CD4-positive, alpha-beta T cell treated with Interleukin-1 beta for 1 hour (primary cell): ENCODE measurements at places on chromosomes 4 and X.

DNA sequence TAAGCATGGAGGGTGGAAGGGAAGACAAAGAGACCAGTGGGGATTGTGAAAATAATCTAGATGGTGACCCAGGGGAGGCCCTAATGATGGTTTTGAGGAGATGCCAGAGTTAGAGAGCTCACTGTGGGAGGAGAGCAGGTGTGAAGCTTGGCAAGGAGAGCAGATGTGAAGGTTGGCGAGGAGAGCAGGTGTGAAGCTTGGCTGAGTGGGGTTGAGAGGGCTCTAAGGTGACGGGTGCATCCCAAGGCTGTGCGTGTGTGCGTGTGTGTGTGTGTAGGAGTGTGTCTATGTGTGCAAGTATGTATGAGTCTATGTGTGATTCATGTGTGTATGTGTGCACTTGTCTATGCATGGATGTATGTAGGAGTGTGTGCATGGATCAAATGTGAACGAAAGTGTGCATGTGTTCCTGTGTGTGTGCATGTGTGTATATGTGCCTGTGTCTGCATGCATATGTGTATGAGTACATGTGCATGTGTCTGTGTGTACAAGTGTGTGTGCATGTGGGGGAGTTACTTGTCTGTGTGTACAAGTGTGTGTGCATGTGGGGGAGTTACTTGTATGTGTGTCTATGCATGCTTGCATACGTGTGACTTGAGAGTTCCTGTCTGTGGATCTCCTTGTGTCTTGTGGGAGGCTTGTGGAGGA is 72.0 kb downstream of the EVC start:
- DNase-seq, result no peak

DNA sequence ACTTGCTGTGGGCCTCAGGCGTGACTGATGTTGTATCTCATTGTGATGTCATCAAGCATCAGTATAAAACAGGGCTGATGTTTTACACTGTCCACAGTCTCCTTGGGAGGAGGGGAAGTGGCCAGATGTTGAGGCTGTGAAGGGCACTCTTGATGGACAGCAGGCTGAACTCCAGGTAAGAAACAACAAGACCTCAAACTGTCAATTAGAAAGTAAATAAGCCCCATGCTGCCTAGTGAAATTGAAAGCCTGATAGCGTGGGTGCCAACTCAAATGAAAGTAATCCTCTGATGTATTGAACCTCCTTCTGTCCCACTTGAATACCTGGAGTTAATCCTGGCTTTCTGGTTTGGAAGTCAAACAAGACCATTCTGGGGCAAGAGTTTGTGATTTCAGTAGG is 19.7 kb downstream of the VSIG1 start:
- no peak for DNase-seq

DNA sequence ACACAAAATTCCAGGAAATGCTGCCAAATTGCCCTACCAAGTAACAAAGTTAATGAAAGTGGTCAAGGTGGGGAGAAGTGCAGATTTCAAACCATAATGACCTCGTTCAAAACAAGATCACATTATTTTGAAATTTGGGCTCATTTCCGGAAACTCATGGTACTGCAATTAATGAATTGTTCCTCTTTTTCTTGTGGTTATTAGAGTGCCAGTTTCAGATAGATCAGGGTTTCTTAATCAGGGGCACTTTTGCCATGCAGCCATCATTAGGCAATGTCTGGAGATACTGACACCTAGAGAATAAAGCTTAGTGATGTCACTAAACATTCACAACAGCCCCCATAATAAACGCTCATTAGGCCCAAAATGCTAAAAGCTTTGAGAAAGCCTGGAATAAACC is 381.5 kb upstream of the GALNT7 start:
- DNase-seq, result peak; percentile 7

DNA sequence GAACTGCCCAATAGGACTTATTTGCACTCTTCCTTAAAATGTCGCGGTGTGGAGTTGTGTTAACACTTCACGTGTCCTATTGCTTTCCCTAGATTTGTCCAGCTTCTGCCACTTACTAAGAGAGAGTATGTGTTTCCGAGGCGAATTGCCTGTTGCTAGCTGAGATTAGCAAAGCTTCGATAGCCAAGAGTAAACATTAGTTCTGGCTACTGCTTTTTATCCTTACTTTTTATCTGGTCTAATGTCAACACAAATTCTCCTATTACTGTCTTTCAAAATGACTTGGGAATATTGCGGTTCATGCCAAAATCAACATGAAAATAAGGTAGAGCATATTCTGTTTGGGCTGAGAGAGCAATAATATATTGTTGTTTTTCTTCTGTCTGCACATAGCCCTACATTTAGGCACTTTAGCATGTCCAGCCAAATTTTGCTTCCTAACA is 90.4 kb upstream of the VEGFC start:
- no peak for DNase-seq

DNA sequence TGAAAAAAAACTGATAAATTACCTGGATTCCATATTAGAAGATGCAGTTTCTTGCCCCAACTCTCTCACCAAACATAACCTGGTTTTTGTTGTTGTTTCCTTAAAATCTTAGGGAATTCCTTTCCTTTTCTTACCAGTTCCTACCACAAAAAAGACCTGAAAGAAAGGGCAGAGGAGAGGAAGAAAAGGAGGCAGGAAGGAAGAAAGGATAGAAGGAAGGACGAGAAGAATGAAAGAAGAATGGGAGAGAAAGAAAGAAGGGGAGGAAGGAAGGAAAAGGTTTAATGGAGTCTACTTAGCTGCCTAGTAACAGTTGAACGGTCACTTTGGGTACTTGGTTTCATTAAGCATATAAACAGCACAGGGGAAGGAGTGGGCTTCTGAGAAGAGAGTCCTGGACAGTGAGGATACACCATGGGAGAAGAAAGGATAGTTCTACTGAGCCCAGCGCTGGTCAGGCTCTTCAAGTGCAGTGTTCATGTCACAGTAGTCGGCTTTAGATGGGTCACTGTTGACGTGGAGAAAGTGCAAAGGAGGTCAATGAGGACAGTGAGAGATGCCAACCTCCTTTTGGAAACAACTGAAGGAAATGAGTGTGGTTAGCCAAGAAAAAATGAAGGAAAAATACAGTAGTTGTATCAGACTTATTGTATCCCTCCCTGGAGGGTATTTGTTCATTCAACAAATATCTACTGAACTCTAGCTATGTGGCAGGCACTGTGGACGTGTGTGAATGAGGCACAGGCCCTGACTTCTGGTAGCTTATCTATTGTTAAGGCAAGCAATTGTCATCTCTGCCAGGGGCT is 1.1 kb upstream of the CHIC2 start:
- no peak for DNase-seq

GRCh38 chr4:177681902-177682301 is 239.7 kb upstream of the AGA start:
- no peak for DNase-seq

GRCh38 chrX:140298960-140299825 is 205.7 kb downstream of the SOX3 start:
- DNase-seq, result no peak

DNA sequence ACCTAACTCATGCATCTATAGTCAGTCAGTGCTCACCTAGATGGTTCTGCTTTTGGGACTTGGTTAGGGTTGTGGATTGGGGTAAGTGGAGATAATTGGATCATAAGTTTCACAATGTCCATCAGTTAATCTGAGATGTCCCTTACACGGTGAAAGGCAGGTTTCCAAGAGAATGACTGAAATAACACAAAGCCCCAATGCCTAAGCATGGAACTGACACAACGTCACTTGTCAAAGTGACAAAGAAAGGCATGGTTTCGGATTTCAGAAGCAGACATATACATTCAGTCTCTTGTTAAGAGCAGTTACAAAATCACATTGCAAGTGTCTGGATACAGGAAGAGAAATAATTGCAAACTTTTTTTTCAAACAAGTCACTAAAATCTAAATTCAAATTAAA is 1456.9 kb downstream of the TECRL start:
- no peak for DNase-seq

GRCh38 chrX:120739300-120739699 is 109.4 kb upstream of the C1GALT1C1 start:
- no peak for DNase-seq

GRCh38 chr4:5084911-5085475 is 33.7 kb downstream of the STK32B start:
- no peak for DNase-seq

DNA sequence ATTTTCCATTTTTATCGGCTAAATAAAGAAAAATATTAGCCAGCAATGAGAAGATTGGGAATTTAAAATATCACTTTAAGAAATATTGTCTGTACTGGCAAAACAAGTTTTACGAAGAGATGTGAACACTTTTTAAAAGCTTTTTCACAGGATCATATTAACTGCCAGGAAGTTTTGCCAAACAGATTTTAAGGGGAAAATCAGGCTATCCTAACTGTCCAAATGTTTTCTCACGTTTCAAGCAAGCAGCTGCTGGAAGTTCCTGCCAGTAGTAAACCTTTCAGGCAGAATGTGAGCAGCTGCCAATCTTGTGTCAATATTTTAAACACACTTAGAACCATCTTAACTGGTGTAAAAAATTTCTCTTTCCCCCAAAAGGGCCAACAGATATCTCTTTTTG is 101.1 kb downstream of the ADGRL3 start:
- DNase-seq, result no peak

DNA sequence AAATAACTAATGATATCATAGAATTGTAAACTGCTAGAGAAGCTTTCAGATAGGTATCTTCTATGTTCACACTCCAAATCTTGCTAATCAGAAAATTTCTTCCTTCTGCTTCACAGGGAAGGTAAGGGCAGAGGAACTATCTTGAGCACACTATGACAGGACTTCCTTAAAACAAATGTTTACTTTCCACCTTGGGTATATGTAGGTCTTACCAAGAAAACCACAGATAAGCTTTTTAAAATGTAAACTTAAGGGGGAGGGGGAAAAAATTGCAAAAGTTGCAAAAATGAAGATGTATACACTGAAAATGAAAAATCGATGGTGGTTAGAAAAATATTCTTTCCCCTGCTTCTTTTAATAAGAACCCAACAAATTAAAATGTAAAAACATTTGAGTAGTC is 30.9 kb downstream of the YTHDC1 start:
- no peak for DNase-seq

DNA sequence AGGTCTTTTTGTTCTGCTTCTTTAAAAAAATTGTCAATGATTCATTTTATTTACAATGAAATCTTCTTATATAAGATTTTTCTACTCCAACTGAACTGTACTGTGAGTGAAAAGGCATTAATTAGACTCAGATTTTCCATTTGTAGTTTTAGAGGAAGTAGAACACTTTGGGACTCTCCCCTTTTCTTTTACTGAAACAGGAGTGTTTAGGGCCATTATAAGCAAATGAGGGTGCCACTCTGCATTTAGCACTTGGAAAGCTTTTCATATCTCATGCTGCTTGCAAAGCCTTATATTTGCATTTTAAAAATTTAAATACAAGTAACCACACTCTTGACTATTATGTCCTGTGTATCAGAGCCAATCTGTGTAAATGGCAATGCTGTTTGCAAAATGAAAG is 584.3 kb downstream of the KLHL13 start:
- no peak for DNase-seq

GRCh38 chr4:3432381-3432790 is 9.4 kb upstream of the HGFAC start:
- no peak for DNase-seq

DNA sequence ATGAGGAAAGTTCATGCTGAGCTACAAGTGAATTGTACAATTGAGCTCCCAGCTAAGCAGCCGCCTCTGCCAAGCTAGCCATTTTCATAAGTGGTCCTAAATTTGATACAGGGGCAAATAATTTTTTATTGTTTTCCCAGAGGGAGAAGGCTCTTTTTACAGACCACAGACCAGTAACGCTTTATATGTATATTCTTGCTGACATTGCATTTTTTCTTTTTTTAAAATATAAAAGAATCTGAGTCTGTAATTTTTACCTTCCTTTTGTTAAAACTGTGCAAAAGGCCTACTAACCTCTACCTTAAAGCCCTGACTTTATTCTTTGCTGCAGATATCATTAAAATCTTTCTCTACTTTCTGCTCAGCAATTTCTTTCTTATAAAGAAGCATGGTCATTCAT is 501.2 kb upstream of the INTU start:
- no peak for DNase-seq

DNA sequence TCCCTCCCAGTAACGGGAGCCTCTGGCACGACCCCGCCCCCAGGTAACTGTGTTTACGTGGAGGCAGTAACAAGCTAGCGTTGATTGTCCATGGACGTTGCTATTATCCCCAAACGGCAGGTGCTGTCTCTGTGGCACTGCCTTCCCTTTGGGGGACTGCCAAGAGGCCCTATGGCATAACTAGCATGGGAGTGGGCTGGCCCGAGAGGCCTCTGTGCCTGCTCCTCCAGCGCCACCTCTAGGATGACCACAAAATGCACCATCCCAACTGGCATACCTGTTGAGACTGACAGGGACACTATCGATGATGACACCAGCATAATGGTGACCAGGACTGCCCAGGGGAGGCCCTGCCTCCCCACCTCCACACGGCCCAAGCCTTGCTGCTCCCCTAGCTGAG is 1.5 kb downstream of the SRPK3 start:
- DNase-seq, result no peak

DNA sequence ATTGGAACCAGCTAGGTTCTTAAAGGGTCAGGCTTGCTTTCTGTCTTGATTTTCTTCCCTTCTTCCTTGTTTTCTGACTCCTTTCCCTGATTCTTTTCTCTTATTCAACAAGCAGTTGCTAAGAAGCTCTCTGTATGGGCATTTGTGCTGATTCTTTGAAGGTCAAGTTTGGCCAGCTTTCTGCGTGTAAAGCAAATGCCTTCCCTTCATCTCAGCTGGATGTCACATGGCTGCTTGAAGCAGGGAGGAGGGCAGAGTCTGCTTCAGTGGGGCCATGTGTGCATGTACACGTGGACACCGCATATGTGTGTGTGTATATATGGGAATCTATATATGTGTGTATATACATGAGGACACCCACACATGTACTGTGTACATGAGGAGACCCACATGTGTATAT is 139.9 kb upstream of the ATP6AP2 start:
- no peak for DNase-seq

GRCh38 chr4:33649471-33649870 is 2594.8 kb downstream of the ARAP2 start:
- no peak for DNase-seq

DNA sequence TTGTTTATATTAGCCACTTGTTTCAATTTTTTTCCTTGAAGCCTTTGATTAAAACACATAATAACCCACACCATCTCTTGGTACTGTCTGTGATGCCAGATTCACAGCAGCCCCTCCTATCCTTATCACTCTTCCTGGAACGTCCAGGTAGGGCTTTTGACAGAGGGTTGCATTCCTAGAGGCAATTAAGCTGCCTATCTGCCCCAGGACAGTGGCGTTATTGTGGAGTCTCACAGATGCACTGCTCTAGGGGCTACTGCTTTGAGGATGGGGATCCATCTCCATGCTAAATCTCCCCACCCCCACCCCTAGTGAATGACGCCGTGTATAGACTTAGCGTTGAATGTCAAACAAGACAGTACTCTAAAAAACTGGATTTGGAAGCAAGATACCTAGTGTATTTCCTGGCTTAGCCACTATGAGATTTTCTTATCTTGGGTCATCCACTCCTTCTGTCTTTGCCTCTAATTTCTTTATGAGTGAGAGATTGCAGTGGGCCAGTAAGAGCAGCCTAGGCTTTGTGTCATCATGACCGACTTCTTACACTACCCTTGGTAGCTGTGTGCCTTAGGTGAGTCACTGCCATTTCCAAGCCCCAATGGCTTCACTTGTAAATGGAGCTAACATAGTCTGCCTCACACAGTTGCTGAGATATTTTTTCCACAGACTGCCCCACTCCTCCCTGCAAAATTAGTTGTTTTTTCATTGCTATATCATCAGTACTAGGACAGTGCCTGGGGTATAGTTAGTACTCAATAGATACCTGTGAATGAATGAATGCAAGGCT is 90.9 kb downstream of the EGF start:
- no peak for DNase-seq

- DNase-seq, result no peak
Observed at GRCh38 chr4:152479428-152480026, 56.4 kb downstream of the FBXW7 start.
